ENCODE measurements at places on chromosomes 7 and 10. TPM values are rescaled to one million over a fixed set of nuclear protein-coding genes. Genes with fewer than 3 reads are reported as not detected.
A peak's percentile ranks its signal among the peaks of the same experiment; 100 is the strongest.

GRCh38 chr7:135690566-135690965, 28.3 kb downstream of the STMP1 start:
- no peak for DNase-seq
- H3K4me1 ChIP-seq = no peaks in the 10 kb centered on the region
- no peaks in the 10 kb centered on the region for H3K36me3 ChIP-seq
- H3K4me3 ChIP-seq = no peak overlapping the region
- no peak overlapping the region for H3K27ac ChIP-seq

- peak overlapping the region; percentile 93 for H3K27ac ChIP-seq
- H3K36me3 ChIP-seq = no peaks in the 10 kb centered on the region
- DNase-seq = peak; percentile 95
- peaks cover 8% of the 10 kb centered on the region for H3K4me1 ChIP-seq
- peak overlapping the region; percentile 46 for H3K4me3 ChIP-seq
- no peaks in the 10 kb centered on the region for H3K27me3 ChIP-seq
These were observed 272.3 kb downstream of the TRIL start for GRCh38 chr7:28685644-28686417.

GRCh38 chr10:33015761-33016547, 57.9 kb upstream of the ITGB1 start:
- DNase-seq = no peak
- H3K36me3 ChIP-seq = no peaks in the 10 kb centered on the region
- no peaks in the 10 kb centered on the region for H3K4me1 ChIP-seq
- H3K27me3 ChIP-seq = no peaks in the 10 kb centered on the region
- no peak overlapping the region for H3K4me3 ChIP-seq
- H3K27ac ChIP-seq = no peak overlapping the region

GRCh38 chr7:30430777-30431176, 47.8 kb downstream of the NOD1 start:
- no peaks in the 10 kb centered on the region for H3K27me3 ChIP-seq
- H3K36me3 ChIP-seq = no peaks in the 10 kb centered on the region
- no peak for DNase-seq
- no peaks in the 10 kb centered on the region for H3K4me1 ChIP-seq
- H3K4me3 ChIP-seq = no peak overlapping the region
- H3K27ac ChIP-seq = no peak overlapping the region

- H3K4me1 ChIP-seq = no peaks in the 10 kb centered on the region
- H3K27me3 ChIP-seq = no peaks in the 10 kb centered on the region
- no peak for DNase-seq
- no peaks in the 10 kb centered on the region for H3K36me3 ChIP-seq
- H3K4me3 ChIP-seq = no peak overlapping the region
These were observed 98.7 kb downstream of the ETV1 start for GRCh38 chr7:13890793-13891192.

DNA sequence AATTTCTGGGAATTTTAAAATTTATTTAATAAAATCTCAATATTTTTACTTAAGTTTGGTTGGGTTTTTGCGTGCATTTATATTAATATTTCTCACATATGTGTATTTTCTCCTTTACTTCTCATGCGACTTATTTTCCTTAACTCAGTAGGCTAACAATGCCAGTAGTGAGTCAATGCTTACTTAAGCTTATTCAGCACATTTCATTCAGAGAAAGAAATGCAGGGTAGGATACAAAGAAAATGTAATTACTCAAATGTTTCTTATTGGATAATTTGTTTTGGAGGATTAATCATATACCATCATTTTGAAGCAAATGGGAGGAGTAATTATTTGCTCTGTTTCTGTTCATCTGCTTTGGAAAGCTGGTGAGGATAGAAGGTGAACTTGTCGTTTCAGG, 623.5 kb downstream of the POM121L12 start:
- H3K27me3 ChIP-seq = no peaks in the 10 kb centered on the region
- H3K4me1 ChIP-seq = no peaks in the 10 kb centered on the region
- no peak overlapping the region for H3K4me3 ChIP-seq
- no peaks in the 10 kb centered on the region for H3K36me3 ChIP-seq

DNA sequence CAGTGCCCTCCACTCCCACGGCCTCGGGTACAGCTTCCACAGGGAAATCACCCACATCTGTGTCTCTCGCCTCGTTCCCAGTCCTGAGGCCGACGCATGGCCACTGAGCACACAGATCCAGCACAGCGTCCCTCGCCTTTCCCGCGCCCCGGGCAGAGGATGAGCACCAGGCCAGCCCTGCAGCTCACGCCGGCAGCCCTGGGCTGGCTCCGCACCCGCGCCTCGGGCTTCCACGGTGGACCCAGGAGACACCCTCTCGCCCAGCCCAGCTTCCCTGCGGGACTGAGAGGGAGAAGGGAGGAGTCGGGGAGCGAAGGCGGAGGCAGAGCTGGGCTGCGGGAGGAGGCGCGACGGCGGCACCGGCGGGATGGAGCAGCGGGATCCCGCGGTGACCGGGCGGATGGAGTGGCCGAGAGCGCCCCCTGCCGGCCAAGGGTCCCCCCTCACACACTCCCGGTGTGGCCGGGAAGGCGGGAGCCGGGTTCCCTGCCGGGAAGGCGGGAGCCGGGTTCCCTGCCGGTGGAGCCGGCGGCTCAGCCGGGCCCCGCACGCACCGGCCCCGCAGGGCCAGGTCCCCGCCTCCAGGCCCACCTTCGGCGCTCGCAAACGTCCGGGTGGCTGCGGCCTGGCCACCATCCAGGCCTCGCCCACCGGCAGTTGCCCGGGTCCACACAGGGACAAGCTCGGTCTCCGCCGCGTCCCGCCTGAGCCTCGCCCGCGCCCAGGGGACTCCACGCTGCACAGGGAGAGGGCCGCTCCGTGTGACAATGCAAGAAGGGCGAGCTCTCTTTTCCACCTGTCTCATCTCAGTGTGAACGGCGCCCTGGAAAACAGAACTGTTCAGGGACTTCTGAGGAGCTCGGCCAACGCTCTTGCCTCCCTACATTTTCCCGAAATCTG, 110.3 kb upstream of the LANCL2 start:
- H3K27me3 ChIP-seq = no peaks in the 10 kb centered on the region
- DNase-seq = peak; percentile 94
- peak overlapping the region; percentile 81 for H3K27ac ChIP-seq
- peaks cover 9% of the 10 kb centered on the region for H3K4me1 ChIP-seq
- peak overlapping the region; percentile 86 for H3K4me3 ChIP-seq

DNA sequence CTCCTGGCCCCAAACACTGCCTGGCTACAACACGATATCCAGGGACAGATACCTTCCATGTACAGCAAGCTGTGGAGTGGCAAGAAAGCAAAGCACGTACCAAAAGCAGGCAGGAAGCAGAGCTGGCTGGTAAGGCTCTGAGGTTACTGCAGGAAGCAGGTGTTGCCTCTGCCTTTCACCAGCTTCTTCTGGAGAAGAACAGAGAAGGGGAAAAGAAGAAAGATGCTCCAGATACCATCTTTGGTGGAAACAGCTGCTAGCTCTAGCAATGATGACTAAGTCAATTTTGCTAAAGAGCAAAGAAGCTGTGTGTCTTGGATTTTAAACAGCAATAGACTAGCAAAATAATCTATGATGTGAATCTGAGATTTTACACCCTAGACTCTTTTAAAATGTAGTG, 34.9 kb upstream of the PRSS1 start:
- no peak overlapping the region for H3K27ac ChIP-seq
- no peak overlapping the region for H3K4me3 ChIP-seq
- H3K36me3 ChIP-seq = no peaks in the 10 kb centered on the region
- peaks cover 4% of the 10 kb centered on the region for H3K4me1 ChIP-seq

GRCh38 chr7:101588131-101588935, 40.8 kb downstream of the MYL10 start:
- peak overlapping the region; percentile 87 for H3K27ac ChIP-seq
- peaks cover 34% of the 10 kb centered on the region for H3K4me1 ChIP-seq
- no peaks in the 10 kb centered on the region for H3K36me3 ChIP-seq
- no peak overlapping the region for H3K4me3 ChIP-seq
- H3K27me3 ChIP-seq = no peaks in the 10 kb centered on the region

DNA sequence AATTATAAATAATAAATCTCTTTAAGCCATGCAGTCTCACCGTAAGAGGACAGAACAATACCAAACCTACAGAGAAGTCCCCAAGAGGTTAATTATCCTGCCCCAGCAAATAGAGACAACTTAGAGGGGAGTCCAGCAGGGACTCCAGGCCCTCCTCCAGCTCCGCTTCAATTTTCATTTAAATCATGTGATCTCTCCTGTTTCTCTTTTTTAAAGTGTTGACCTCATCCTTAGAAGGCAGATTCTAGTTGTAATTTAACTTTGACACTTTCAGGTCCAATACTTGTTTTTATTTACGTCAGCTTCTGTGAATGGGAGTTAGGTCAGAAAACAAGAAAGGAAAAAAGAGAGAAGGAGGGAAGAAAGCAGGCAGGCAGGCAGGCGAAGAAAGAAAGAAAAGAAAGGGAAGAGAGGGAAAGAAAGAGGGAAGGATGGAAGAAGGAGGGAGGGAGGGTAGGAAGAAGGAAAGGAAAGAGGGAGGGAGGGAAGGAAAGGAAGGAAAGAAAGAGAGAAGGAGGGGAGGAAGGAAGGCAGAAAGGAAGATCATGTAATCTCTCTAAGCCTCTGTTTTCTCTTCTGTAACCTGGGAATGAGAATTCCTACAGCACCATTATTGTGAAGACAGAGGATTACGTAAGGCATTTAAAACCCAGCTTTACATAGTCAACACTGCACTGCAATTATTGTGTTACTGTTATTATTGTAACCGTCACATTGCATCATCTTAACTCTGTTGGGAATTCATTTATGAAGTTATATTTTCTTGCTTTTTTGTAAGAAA, 227.7 kb downstream of the SKIDA1 start:
- no peaks in the 10 kb centered on the region for H3K36me3 ChIP-seq
- H3K4me3 ChIP-seq = no peak overlapping the region
- no peak for DNase-seq
- no peaks in the 10 kb centered on the region for H3K4me1 ChIP-seq
- no peak overlapping the region for H3K27ac ChIP-seq

DNA sequence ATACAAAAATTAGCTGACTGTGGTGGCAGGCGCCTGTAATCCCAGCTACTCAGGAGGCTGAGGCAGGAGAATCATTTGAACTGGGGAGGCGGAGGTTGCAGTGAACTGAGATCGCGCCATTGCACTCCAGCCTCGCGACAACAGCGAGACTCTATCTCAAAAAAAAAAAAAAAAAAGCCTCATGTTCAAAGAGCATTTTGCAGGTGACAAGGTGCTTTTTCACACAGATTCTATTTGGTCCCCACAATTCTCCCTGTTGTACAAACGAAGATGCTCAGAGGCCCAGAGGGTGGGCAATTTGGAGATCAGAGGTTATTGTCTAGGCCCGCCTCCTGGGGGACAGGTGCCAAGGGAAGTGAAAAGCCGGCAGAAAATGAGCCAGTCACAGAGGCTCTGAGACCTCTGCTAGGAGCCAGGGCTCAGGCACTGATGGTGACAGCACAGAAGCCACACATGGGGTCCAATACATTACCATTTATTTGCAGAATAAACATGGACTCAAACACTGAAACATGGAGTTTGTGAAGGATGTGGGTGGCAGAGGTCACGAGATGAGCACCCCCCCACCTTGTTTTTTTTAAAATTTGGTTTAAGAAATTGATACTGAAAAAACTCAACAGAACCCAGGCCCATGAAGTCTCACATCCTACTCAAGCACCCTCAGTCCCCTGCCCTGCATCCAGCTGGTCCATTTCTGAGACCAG, 882 bp upstream of the GAL3ST4 start:
- no peaks in the 10 kb centered on the region for H3K36me3 ChIP-seq
- H3K27ac ChIP-seq = peak overlapping the region; percentile 53
- no peak overlapping the region for H3K4me3 ChIP-seq
- peaks cover 20% of the 10 kb centered on the region for H3K4me1 ChIP-seq
- H3K27me3 ChIP-seq = peaks cover 18% of the 10 kb centered on the region
- no peak for DNase-seq

DNA sequence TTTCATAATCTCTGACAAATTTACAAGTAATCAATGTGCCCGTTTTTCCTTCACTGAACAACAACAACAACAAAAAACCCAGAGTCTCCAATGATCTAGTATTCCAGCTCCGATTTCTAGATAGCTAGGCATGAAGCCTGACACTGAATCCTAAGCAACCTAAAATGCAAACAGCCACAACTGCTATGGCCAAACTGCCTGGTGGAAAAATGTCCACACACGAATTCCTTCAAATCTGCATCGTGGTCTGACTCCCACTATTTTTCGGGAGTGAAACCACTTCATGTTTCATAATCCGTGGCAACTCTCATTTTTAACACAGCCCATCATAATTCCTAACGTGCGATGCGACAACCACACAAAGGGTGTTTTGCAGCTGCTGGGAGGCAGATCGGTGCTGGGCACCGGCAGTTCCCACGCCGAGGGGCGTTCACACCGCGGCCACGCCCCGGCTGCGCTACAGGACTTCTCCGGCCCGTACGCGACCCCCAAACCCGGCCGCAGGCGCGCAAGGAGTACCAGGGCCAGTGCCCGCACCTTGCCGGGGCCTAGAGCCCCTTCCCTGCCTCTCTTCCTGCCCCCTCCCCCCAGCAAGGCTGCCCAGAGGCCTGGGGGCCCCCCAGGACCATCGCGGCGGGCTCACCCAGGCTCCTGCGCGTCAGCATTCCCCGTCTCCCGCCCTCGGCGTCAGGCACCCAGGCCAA, 814 bp downstream of the RUFY2 start:
- no peaks in the 10 kb centered on the region for H3K36me3 ChIP-seq
- peaks cover 7% of the 10 kb centered on the region for H3K4me1 ChIP-seq
- H3K27me3 ChIP-seq = no peaks in the 10 kb centered on the region
- peak overlapping the region; percentile 98 for H3K27ac ChIP-seq
- H3K4me3 ChIP-seq = peak overlapping the region; percentile 95
- DNase-seq = peak; percentile 81

DNA sequence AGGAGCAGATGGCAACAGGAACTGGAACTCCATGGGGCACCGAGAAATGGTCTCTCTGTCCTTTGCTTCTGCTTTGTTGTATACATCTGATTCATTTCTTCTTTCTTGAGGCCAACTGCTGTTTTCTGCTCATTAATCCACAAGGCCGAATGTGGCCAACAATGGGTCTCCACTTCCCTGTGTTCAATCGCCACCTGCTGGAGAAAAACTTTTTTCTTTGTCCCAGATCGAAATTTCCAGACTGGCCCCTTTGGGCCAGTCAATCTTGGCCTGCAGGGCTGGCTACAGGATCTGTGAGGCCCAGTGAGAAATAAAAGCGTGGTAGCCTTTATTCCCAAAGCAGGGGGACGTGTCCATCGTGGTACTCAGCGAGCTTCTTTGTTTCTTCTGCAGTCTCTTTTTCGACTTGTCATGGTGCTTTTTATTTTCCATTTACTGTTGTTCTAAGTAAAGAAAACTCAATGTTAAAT, 58.8 kb downstream of the PARP12 start:
- no peaks in the 10 kb centered on the region for H3K4me1 ChIP-seq
- no peak overlapping the region for H3K27ac ChIP-seq
- DNase-seq = peak; percentile 69
- H3K27me3 ChIP-seq = no peaks in the 10 kb centered on the region
- H3K4me3 ChIP-seq = no peak overlapping the region
- no peaks in the 10 kb centered on the region for H3K36me3 ChIP-seq

- H3K27me3 ChIP-seq = no peaks in the 10 kb centered on the region
- no peak overlapping the region for H3K27ac ChIP-seq
- no peaks in the 10 kb centered on the region for H3K36me3 ChIP-seq
These were observed 8.0 kb downstream of the XRCC2 start for GRCh38 chr7:152667958-152668357.

GRCh38 chr7:24764972-24765744, 7.9 kb upstream of the GSDME start:
- H3K4me1 ChIP-seq = no peaks in the 10 kb centered on the region
- H3K27ac ChIP-seq = no peak overlapping the region
- no peak for DNase-seq

BUB3 gene
- total RNA-seq = 113 TPM

PDGFA gene
- 63.1 TPM for total RNA-seq

SLC39A12 gene
- total RNA-seq = not detected

SHOC2 gene
- 45.2 TPM for total RNA-seq

PVRIG gene
- total RNA-seq = not detected

PIK3CG gene
- total RNA-seq = 0.03 TPM

TRIM50 gene
- total RNA-seq = 9.8 TPM

FAM25G gene
- not detected for total RNA-seq

AVPI1 gene
- 23.8 TPM for total RNA-seq

DTX2 gene
- 7.6 TPM for total RNA-seq

CALML5 gene
- not detected for total RNA-seq

All from hepatocyte (in vitro differentiated cells).